Motor neuron (in vitro differentiated cells): ENCODE measurements at places on chromosomes 7 and 10. TPM values are rescaled to one million over a fixed set of nuclear protein-coding genes. Genes with fewer than 3 reads are reported as not detected.
A peak's percentile ranks its signal among the peaks of the same experiment; 100 is the strongest.

- peak; percentile 29 for ATAC-seq
Observed at GRCh38 chr10:22252801-22253579, 35.2 kb upstream of the EBLN1 start.

DNA sequence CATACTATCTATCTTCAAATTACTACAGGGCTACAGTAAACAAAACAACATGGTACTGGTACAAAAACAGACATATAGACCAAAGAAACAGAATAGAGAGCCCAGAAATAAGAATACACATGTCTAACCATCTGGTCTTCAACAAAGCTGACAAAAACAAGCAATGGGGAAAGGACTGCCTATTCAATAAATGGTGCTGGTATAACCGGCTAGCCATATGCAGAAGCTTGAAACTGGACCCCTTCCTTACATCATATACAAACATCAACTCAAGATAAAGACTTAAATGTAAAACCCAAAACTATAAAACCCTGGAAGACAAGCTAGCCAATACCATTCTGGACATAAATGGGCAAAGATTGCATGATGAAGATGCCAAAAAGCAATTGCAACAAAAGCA is 1143.7 kb downstream of the DNAJB9 start:
- no peak for ATAC-seq

DNA sequence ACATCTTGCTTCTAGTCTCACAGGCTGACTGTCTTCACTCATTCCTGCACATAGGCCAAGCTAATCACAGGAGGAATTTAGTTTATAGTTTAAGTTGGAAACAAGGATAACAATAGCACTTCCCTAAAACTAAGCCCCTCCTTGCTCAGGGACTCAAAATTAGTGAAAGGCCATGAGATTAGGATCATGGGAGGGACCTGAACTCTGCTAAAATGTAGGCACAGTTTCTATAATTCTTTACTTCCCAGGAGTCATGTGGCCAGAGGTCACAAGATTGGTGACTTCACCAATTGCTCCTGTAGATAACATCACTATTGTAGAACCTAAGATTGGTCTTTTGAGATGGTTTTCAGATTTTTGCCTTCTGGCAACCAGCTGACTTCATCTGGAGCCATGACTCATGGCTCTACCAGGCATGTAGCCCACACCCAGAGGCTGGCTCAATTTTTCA is 14.8 kb upstream of the UPP1 start:
- no peak for ATAC-seq

- no peak for ATAC-seq
Observed at GRCh38 chr10:112752288-112752687, 197.8 kb upstream of the TCF7L2 start.

Gene TMEM209
- 22.3 and 23.2 TPM in 2 replicates for total RNA-seq

Gene LRRC18
- total RNA-seq, result 0.19 and 0.33 TPM in 2 replicates

Gene SMO
- 2.6 and 2.9 TPM in 2 replicates for total RNA-seq

DNA sequence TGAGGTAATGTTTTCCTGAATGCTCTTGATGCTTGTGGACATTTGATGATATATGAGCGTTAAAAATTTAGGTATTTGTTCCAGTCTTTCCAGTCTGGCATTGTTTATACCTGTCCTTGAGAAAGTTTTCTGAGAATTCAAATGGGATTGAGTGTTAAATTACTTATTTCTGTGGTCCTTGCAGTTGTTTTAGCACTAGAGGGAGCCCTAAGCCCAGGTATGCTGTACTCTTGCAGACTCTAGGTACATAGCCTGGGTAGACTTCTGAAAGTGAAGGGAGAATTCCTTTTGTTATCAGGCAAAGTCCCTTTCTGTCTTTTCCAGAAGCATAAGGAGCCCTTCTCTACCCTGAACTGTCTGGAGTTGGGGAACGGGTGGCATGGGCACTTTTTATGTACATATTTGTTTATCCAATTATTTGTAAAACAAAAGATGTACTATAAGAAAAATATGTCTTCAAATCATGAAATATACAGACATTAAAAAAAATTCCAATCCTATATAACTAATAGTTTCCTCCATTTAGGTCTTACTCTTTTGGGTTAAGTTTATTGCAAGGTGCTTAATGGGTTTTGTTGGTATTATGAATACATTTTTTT is 262.1 kb downstream of the ATRNL1 start:
- ATAC-seq, result peak; percentile 59

DNA sequence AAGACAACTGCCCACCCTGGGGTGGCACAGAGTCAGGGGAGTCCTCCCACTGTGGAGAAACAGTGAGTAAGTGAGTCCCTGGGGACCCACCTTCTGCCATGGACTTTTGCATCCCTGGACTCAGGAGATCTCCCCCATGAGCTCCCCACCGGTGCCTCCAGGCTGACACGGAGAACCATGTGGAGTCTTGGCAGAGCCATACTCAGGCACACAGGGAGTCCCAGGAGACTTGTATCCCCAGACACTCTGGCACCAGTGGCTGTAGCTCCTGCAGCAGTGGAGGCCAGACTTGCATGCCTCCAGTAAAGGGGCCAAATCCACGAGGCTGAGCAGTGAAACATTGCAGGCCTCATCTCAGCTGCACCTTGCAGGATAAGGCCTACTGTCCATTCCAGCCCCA is 791.4 kb downstream of the PCDH15 start:
- no peak for ATAC-seq
